ENCODE measurements at places on chromosomes 7 and 10.
A peak's percentile ranks its signal among the peaks of the same experiment; 100 is the strongest.

- no peak for DNase-seq
Observed at GRCh38 chr10:49606981-49607535, 3.1 kb upstream of the SLC18A3 start.

GRCh38 chr7:4241304-4241612 lies 440.8 kb upstream of the FOXK1 start:
- DNase-seq = no peak

GRCh38 chr10:13105184-13105583 lies 5.2 kb downstream of the OPTN start:
- DNase-seq = no peak

- DNase-seq = no peak
Observed at GRCh38 chr10:22315455-22316285, 518 bp upstream of the COMMD3 start.

GRCh38 chr10:15200626-15201025 lies 32.1 kb upstream of the NMT2 start:
- no peak for DNase-seq

DNA sequence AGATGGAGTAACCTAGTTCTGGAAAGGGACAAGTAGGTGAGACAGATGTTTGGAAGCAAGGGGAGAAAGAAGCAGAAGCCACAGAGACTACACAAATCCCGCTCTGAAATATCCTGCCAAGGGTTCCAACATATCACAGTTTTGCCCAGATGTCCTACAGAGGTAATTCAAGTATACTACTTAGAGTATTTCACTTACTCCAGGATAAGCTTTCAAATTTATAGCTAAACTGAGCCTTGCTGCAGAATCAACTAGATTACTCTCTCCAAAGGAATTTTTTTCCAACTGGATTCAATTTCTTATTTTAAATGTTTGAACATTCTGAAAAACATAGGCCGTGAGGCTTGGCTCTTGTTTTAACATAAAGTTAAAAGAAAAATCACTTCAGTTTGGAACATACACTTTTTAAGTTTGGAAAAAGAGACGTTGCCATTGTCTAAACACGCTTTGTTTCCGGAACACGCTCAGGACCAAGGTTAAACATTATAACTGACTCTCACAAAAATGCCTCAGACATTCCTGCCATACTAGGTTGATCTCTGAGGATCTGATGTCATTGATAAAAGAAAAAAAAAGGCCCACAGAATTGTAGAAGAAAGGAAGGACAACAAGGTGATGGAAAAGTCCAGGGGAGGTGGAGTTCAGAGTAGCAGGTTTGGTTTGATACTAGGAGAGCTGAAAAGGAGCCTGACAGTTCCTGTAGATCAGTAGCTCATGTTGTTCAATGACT lies 74.8 kb downstream of the FAM185A start:
- DNase-seq = no peak

GRCh38 chr7:31432836-31433340 lies 81.0 kb upstream of the ITPRID1 start:
- no peak for DNase-seq

- no peak for DNase-seq
Observed at GRCh38 chr7:146728141-146728540, 611.5 kb downstream of the CNTNAP2 start.

DNA sequence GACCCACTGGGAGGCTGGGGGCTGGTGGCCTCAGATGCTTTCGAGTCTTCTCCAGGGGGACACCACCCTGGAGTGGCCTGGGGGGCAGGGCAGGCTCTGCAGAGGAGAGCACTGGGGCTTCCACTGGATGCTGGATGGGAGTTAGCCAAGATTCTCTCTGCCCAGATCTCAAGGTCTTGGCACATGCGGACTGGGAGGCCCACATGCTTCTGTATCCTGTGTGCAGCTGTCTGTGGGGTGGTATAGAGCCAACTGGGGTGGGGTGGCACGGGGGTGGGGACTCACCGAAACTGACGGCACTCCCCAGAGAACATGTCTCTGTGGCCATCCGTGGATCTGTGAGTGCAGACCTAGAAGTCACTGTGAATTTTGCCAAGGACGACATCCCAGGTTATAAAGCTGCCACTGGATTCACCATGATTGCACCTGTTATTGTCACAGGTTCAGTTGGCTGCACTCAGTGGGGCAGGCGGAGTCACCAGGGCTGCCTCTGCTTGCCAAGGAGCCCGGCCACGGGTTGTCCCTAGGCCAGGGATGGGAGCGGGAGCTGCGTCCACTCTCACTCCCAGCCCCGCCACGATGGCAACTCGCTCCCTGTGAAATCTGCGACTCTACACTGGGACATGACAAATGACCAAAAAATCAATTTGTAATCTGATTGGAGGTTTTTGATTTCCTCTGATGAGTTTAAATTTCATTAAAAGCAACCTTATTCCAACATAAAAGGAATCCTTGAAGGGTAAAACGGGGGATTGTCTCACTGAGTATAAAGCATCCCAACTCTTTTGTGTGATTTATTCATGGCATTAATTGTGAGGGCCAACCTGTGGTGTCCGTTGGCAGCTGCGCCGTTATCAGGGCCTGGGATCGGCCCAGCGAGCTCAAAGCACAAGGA lies 131.3 kb downstream of the EBF3 start:
- no peak for DNase-seq

DNA sequence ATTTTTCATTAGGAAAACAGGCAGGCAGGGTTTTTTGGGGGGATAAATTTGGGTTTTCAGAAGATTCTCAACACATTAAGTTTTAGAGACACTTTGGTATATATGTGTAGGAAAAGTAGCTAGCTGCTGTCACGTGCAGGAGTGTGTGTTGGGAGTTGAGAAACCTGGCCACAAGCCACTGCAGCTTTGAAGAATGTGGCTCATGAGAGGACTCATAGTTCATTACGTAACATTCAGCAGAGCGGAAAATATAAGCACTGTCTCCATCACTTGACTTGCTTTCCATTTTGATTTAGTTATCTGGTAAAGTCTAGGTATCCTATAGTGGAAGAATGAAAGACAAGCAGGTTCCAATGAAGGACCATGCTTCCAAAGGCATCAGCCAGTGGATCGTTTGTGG lies 31.2 kb downstream of the SMNDC1 start:
- DNase-seq = no peak

DNA sequence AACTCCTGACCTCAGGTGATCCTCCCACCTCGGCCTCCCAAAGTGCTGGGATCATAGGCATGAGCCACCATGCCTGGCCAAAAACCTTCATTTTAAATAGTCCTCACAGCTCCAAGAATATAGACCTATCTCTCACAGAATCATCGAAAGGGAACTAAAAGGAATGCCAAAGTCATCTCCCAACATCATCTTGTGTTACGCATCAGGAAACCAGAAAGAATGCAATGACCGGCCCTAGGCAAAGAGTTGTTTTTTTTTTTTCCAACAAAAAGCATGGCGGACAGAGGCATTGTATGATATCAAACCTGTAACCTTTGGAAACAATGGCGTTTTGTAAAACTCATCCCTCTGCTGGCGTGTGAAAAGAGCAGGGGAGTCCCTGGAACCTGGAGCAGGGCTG lies 73.2 kb downstream of the FAM107B start:
- no peak for DNase-seq

DNA sequence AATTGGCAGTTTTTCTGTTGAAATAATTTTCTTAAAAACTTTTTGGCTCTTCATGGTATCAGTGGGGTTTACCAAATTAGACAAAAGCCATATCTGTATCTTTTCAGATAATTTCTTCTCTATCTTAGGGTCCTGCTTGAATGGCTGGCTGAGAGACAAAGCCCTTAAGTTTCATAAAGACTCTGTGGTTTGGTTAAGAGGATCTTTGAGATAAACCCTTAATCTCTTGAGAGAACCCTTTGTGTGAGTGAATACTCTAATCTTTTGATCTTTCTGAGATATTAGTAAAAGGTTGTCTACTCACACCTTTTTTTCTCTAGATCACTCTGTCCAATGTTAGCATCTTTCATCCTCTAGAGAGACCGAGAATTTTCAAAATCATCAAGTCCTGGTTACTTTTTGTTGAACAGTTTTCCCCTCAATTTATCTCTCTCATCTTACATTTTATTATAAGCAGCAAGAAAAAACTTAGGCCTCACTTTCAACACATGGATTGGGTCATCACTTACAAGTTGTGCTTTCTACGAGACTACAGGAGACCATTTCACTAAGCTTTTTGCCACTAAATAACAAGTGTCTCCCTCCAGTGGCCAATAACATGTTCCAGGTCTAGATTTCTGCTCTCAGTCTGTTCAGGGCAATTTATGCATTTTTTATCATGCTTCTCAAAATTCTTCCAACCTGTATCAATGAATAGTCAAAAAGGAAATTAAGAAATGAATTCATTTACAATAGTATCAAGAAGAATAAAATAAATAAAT lies 28.4 kb downstream of the DNAJC9 start:
- no peak for DNase-seq

DNA sequence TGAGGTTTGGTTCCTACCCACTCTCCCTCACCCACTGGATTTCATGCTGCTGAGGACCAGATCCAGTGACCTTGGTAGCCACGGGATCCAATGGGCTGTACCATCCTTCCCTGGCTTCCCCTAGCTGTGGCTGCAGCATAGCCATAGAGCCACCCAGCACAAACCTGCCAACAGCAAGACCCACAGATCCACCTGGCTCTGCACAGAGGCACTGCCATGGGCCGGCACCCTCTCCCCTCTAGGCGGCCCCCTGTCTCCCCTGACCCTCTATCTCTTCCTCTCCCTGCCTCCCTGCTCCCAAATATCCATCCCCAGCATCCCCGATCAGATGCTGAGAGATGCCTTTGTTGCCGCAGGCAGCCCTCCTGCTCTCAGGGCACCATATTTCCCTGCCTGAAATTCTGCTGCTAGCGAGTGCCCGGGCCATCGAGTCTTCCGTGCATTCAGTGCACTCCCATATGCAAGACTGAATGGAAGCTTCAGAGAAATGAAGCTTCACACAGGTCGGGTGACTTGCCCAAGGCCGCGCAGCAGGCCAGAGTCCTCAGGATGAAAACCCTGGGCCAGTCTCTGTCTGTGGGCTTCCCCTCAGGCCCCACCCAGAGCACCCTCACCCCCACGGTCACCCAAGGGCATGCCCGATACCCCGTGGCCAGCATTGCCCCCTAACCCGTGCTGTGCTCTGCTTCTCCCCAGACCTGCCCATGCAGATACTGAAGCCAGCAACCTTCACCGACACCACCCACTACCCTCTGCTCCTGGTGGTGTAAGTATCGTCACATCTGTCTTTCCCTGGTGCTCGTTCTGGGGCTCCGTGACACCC lies 130.8 kb downstream of the PAXIP1 start:
- no peak for DNase-seq

GRCh38 chr7:121195010-121195409 lies 133.8 kb upstream of the WNT16 start:
- no peak for DNase-seq

- DNase-seq = peak; percentile 60
Observed at GRCh38 chr7:138460649-138461607, 869 bp downstream of the TRIM24 start.

DNA sequence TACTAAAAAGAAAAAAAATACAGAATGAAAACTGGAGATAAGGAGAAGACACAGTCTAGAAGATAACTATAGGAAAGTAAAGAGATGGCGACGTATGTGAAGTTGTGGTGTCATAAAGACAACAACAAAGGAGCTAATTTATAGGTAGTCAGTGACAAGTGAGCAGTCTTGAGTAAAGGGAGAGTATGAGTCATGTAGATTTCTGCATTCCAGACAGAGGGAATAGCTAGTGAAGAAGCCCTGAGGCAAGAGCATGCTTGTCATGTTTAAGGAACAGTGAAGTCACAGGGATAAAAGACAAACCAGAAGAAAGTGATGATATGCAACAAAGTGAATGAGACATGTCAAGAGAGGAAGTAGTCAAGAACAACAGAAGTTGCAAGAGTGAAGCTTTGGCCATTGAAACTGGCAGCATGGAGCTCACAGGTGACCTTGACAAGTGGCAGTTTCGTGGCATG lies 2.3 kb upstream of the MIOS start:
- DNase-seq = no peak

GRCh38 chr10:71072131-71072822 lies 140.1 kb upstream of the UNC5B start:
- no peak for DNase-seq
